H1 (cell line): ENCODE measurements at places on chromosomes 1 and 21. TPM values are rescaled to one million over a fixed set of nuclear protein-coding genes. Genes with fewer than 3 reads are reported as not detected.

- no peak for DNase-seq
Observed at GRCh38 chr1:27504588-27505419, 14.8 kb upstream of the WASF2 start.

- DNase-seq = no peak
Observed at GRCh38 chr21:42376338-42376982, 10.1 kb upstream of the TFF1 start.

- no peak for DNase-seq
Observed at GRCh38 chr1:85692730-85693314, 15.4 kb downstream of the ZNHIT6 start.

The S100A5 gene
- total RNA-seq = not detected in 2 replicates

GRCh38 chr1:21814241-21814918 is 2.3 kb downstream of the LDLRAD2 start:
- DNase-seq = peak; percentile 91

GRCh38 chr1:118116401-118116800 is 68.6 kb downstream of the SPAG17 start:
- no peak for DNase-seq

DNA sequence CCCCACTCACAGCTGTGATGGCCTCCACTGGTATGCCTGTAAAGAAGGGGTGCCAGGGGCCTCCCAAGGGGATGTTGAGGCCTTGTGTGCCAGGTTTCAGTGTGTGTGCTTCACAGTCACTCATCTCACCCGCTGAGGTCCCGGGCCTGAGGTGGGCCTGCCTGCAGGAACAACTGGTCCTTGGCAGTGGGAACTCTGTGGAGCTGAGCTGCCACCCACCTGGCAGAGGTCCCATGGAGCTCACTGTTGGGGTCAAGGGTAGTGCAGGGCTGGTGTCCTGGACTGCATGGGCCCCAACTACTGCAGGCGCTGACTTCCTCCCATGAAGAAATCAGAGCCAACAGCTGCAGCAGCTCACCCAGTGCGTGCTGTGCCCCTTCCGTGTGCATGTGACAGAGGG is 17.3 kb upstream of the ZNF678 start:
- no peak for DNase-seq

- DNase-seq = no peak
Observed at GRCh38 chr1:204545202-204545601, 29.0 kb downstream of the MDM4 start.

- no peak for DNase-seq
Observed at GRCh38 chr1:109771712-109772657, 8.3 kb upstream of the EPS8L3 start.

GRCh38 chr1:33048426-33048825 is 11.7 kb upstream of the AK2 start:
- no peak for DNase-seq

- DNase-seq = no peak
Observed at GRCh38 chr1:77484334-77484733, 198.1 kb downstream of the ZZZ3 start.

The CYP4A11 gene
- total RNA-seq = not detected in 2 replicates

GRCh38 chr1:150905301-150905700 is 18.4 kb downstream of the CTXND2 start:
- no peak for DNase-seq

DNA sequence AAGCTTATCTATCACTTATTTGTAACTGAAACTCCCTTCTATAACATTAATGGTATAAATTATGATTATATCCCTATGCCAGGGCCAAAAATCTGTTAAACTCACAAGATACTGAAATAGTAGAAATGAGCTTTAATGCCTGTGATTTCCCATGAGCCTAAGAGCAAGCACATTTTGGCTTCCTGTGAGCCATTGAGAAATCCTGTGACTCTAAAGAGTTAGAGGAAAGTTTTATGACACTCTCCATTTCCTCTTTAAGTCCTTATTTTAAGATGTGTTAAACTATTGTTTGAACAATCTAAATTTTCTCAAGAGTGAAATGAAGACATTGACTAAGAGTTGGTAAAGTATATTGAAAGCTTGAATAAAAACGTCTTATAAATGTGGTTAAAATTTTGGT is 45.6 kb downstream of the SUCO start:
- no peak for DNase-seq

The NEK7 gene
- 7.8 and 10.0 TPM in 2 replicates for total RNA-seq

DNA sequence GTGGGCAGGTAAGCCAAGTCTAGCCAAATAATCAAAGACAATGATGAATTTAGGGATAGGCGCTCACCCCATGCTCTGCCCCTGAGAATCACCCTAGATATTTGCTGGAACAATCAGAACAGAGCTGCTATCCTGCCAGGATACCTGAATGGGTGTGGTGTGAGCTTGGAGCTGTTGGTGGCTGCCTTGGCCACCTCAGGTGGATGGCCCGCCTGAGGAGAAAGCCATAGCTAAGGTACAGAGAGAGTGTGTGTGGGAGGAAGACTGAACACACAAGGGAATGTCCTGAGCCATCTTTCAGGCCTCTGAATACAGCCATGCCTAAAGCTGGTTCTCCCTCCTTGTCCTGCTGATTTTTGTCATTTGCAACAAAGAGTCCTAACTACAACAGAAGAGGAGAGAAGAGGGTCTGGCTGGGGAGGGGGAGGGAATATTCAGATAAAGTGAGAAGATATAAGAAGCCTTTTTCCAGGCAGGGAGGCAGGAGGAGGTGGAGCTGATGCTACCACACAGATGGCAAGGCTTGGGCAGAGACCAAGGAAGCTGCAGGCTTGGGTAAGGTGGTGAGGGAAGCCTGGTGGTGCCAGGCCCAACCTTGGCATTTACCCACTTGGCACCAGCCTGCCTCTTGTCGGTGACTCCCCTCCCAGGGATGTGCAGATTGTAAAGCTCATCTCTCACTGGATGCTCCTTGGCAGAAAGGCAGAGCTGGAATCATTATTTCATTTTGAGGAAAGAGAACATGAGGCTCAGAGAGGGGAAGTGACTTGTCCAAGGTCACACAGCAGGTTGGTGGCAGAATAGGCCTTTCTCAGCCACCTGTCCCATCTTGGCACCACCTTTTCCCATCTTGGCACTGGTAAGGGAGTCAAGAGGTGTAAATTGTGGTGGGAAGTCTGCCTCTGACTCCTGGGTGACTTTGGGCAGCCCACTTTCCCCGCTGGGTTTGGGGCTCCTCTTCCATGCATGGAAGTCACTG is 49.7 kb downstream of the NKAIN1 start:
- DNase-seq = no peak

- no peak for DNase-seq
Observed at GRCh38 chr1:116948046-116948445, 38.3 kb downstream of the PTGFRN start.

DNA sequence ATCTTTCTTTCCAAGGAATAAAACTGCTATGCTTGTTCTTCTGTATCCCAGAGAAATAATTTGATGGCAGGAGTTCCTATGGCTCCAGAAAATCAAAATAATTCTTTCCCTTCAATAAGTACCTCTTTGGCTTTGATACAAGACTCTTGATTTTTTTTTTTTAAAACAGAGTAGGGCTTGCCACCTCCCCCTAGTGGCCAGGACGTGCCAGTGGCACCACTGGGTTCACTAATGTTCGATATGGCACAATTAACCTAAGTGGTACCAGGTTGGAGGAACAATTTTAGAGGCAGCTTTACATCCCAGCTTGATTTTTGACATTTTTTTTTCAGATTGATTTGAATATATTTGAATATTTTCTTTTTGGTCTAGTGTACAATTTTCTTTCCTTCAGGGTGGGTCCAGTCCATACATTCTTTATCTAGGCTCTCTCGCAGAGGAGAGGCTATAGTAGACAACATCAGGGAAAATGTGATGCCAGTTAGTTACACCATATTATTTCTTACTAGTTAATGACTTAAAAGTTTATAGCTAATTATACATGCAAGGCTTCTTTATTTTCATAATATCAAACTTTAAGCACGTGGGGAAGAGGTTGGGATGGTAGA is 330.9 kb downstream of the S1PR1 start:
- DNase-seq = peak; percentile 50

GRCh38 chr1:25030674-25031589 is 100.9 kb upstream of the RUNX3 start:
- no peak for DNase-seq

- DNase-seq = no peak
Observed at GRCh38 chr1:17438318-17439249, 893 bp downstream of the RCC2 start.

The IL6R gene
- total RNA-seq = 2.6 and 3.0 TPM in 2 replicates

The SCAF4 gene
- 55.1 and 56.8 TPM in 2 replicates for total RNA-seq

DNA sequence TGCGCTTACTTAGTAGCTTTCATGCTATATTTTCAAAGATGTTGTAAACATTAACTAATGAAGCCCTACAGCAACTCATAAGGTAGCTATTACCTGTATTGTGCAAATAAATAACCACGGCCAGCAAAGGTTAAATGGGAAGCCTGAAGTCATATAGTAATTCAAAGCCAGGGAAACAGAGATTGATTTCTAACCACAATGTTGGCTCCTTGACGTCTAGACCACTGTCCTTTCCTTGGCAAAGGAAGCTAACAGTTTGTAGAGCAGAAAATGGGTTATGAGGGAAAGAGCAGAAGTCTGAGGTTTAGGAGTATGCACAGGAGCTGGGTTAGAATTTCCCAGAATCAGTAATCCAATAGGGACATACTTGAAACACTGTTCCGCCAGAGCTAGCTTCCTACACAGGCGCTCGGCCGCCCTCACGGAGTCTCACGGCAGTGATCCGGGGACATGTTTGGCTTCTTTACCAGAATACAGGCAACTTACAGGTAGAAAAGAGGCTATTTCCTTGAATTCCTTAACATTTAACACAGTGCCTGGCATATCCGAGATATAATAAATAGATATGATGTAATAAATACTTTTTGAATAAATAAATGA is 298.8 kb upstream of the LYPLAL1 start:
- no peak for DNase-seq

DNA sequence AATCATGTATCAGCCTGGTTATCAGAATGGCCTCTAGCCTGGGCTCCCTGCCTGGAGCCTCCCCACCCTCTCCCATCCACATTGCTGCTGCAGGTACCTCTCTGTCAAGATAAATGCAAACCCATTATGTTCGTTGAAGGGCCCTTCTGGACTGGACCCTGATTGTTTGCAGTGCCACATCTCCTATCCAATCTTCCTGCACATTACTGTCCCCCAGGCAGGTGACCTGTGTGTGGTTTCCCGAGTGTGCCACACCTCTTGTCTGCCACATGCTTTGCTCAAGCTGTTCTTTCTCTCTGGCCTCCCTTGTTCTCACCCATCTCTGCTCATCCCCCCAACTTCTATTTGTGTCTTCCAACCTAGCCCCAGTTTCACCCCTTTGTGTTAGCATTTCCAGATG is 32.4 kb downstream of the IER5 start:
- DNase-seq = no peak

- no peak for DNase-seq
Observed at GRCh38 chr1:110787328-110788071, 85.4 kb upstream of the CD53 start.

DNA sequence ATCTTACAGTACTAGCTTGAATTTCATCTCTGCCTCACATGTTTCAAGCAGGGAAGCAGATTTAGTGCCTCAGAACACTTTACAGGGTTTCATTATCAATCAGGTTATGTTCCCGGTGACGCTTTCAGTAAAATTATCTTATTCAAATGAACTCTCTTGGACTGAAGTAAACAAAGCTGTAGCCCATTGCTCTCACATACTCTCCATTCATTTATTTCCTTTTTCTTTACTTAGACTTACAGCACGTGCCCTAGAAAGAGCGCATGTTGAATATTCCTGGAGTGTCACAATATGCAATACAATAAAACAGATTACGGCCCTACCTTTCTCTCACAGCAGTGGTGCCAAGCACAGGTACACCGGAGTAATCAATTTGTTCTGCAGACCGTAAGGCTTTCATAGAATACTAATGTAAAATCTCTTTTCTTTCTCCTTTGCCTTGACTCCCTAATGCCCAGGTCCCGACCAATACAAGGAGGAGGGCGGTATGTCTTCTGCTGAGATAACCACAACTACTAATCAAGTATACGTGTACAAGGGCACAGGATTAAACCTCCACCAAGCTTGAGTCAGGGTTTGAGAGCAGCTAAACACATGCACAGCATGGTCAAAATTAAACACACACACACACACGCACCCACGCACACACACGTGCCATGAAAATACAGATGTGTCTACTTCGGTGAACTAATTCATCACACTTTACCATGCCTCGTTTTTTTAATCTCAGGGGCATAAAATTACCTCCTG is 62.8 kb downstream of the NRIP1 start:
- no peak for DNase-seq

GRCh38 chr1:27483659-27484058 is 6.3 kb downstream of the WASF2 start:
- no peak for DNase-seq

- no peak for DNase-seq
Observed at GRCh38 chr1:172473842-172474241, 30.0 kb upstream of the PIGC start.

- no peak for DNase-seq
Observed at GRCh38 chr1:113451710-113452109, 61.4 kb downstream of the MAGI3 start.

The ERICH3 gene
- total RNA-seq = not detected in 2 replicates

DNA sequence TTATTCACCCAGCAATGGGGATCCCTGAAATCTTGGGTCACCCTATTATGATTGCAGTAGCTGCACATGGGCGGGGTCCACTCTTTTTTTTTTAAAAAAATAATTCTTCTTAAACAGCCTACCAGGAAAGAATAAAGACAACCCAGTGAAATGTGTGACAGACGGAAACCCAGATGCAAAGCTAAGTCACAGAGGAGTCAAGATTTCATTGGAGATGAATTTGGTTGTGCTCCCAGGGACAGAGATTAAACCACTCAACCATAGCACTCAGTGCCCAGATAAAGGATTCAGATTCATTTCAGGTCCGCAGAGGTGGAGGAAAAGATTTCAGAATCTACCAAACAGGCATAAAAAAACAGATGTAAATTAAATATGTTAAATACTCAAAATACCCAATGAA is 583.5 kb upstream of the ZP4 start:
- DNase-seq = no peak

GRCh38 chr1:153355445-153356071 is 2.1 kb upstream of the S100A9 start:
- DNase-seq = peak; percentile 49

GRCh38 chr1:168845140-168845539 is 116.1 kb upstream of the DPT start:
- DNase-seq = no peak

DNA sequence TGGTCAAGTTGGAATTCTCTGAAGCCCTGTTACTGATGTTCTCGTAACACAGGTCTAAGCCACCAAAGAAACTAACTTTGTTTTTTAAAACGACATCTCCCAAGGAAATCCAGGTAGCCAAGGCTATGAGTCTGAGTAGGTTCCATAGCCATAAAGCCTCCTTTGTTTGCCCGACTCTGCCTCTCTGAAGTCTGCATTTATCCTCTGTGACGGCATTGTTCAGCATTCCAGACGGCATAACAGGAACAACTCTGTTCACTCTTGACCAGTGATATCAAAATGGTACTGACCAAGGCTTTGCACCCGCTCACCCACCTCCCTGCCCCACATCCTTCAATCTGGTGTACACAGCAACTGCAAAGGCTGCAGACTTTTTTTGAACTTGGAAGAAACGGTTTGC is 14.8 kb downstream of the URB1 start:
- DNase-seq = no peak

DNA sequence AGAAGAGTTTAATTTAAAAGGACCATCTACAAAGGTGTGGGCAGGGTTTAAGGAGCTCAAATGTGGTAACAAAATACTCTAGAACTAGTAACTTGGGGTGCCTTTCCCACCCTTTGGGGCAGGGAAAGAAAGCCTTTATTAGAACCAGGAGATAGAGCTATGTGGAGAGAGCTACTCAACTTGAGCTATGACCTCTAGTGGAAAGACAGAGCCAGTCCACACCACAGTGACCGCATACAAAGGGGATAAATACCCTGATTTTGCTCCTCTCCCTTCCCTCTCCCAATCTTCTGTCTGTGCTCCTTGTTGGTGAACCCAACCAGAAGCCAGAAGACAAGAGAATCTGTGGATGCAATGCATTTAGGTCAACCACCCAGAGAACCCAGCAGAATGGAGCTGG is 54.4 kb upstream of the JAK1 start:
- DNase-seq = no peak
